Hypothalamus (tissue), 51 donors: ENCODE measurements at places on chromosomes 11 and 22.

GRCh38 chr11:26065944-26066343 is 266.0 kb upstream of the ANO3 start:
- no peak for DNase-seq

DNA sequence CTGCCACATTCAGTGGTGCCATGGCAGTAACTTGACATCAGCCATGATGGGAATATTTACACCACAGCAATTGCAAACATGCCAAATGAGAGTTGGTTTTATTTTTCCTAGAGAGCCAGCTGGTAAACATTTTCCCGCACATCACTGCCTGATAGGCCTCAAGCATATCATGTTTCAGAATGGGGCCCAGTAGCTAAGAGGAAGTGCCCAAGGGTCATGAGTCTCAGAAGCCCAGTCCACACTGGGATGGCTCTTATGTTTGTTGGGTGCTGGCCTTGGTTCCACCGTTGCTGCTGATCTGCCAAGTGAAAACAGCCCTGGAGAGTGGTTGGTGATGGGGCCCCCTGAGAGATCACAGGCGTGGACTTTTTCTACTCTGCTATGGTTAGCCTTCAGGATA is 64.3 kb upstream of the NAV2 start:
- no peak for DNase-seq

GRCh38 chr11:66904981-66905521 is 48.2 kb downstream of the LRFN4 start:
- no peak for DNase-seq

DNA sequence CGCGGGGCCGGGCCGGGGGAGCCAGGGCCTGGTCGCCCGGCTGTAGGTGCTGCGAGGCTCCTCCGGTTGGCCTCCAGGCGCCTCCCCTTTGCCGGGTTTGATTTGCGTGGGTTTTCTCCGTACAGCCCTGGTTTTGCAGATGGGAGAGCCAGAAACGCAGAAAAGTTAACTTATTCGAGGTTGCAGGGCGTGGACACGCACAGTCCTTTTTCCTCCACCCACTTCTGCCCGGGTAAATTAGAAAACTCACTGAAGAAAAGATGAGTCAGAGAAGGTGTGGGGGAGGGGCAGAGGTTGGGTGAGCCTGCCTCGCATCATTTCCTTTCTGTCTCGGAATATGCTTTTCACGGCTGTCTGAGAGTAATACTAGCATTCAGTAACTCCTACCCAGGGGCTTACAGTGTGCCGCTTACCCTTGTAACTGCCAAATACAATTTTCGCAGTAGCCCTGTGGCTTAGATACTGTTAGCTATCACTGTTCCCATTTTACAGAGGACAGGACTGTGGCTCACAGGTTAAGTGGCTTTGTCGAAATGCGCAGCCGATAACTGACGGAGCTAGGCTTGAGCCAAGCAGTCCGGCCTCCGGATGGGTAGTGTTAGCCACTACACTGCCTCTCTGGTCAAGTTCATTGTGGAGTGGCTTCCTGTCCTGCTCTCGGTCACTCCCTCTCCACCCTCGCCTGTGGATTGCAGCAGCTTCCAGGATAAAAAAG is 812 bp downstream of the FADD start:
- DNase-seq = no peak

- no peak for DNase-seq
Measured at GRCh38 chr11:7571640-7572000, 57.8 kb downstream of the PPFIBP2 start.
